ENCODE measurements at places on chromosomes 2 and 18.

GRCh38 chr18:22552254-22552653 lies 134.5 kb upstream of the CTAGE1 start:
- no peak for DNase-seq

- no peak for DNase-seq
Observed at GRCh38 chr2:206502729-206503128, 59.4 kb downstream of the ADAM23 start.

DNA sequence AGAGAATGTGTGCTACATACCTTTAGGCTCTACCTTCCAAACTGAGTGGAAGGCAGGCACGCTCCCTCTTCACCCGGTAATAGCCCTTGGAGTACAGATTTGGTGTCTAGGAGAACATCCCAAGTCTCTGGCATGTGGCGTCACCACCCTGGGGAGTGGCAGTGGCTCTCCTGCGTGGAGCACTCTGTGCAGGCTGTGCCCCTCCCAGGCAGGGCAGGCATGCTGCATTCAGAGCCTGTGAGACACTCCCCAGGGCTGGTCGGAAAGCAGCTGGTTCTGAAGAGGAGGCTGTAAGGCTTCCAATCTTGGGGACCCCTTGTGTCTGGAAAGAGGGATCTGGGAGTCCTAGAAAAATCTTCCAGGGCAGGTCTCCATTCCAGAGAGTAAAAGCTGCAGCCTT lies 193.3 kb downstream of the ANKRD30B start:
- DNase-seq, result no peak

- peak; percentile 18 for DNase-seq
Observed at GRCh38 chr2:66432801-66433694, 1.9 kb upstream of the MEIS1 start.

DNA sequence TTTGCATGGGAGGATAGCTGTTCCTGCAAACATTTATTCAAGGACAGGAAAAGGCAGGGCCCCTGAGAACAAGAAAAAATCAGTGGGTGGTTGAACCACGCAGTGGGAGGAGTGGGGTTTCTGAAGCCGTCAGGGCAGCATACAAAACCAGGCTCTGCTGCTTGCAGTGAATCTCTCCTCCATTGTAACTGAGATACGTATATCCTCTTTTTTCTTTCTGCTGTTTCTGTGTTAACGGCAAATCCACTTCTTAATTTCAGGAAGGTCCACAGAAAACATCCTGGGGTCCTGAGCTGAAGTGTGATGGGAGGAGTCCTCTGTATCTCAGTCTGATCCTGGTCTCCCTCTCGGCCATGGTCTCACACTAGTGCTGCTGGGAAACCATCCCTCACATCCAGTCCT lies 27.2 kb upstream of the KCNF1 start:
- DNase-seq, result no peak

- DNase-seq, result no peak
Observed at GRCh38 chr2:179726461-179727180, 134.8 kb downstream of the ZNF385B start.

GRCh38 chr18:45682181-45682580 lies 41.8 kb upstream of the SLC14A1 start:
- DNase-seq, result no peak

Data from CD4-positive, alpha-beta T cell treated with Interleukin-1 beta for 1 hour (primary cell).